ENCODE measurements at places on chromosomes 11 and 22. TPM values are rescaled to one million over a fixed set of nuclear protein-coding genes. Genes with fewer than 3 reads are reported as not detected.

Gene PAMR1
- polyA plus RNA-seq: 6.9 TPM

Gene SOX6
- 0.09 TPM for polyA plus RNA-seq

Gene IGF2
- polyA plus RNA-seq: 0.74 TPM

Gene RTN4R
- polyA plus RNA-seq: 41.3 TPM

Gene OR2D2
- polyA plus RNA-seq: 0.08 TPM

Gene PHETA2
- polyA plus RNA-seq: 8.4 TPM

Gene GRAP2
- polyA plus RNA-seq: 0.19 TPM

Gene DYNC2H1
- 2.7 TPM for polyA plus RNA-seq

Gene RASGRP2
- polyA plus RNA-seq: 45.7 TPM

Gene PLAAT5
- 18.7 TPM for polyA plus RNA-seq

Gene KREMEN1
- 2.1 TPM for polyA plus RNA-seq

Gene TRPM5
- polyA plus RNA-seq: 0.05 TPM

Gene FJX1
- polyA plus RNA-seq: 10.0 TPM

Gene ARHGAP8
- polyA plus RNA-seq: 35.6 TPM

Gene MS4A14
- not detected for polyA plus RNA-seq

Gene TIMM10B
- polyA plus RNA-seq: 56.0 TPM

Gene TLCD5
- 7.7 TPM for polyA plus RNA-seq

Gene NXPE2
- polyA plus RNA-seq: not detected

Gene GLYAT
- not detected for polyA plus RNA-seq

Gene SSTR3
- 0.61 TPM for polyA plus RNA-seq

Gene LRRC56
- 1.6 TPM for polyA plus RNA-seq

Gene CSF2RB
- polyA plus RNA-seq: 0.02 TPM

Gene NOX4
- polyA plus RNA-seq: 1.6 TPM

Gene DNHD1
- polyA plus RNA-seq: 7.6 TPM

Gene KLHDC7B
- not detected for polyA plus RNA-seq

Gene CASP5
- not detected for polyA plus RNA-seq

Gene DEFB131B
- polyA plus RNA-seq: not detected

Gene NRIP3
- 3.9 TPM for polyA plus RNA-seq

Gene SHISA8
- 0.35 TPM for polyA plus RNA-seq

Gene CCDC89
- polyA plus RNA-seq: not detected

Data from H1 (cell line).